Frontal cortex (tissue), 4 donors: ENCODE measurements at places on chromosomes 1 and 21. TPM values are rescaled to one million over a fixed set of nuclear protein-coding genes. Genes with fewer than 3 reads are reported as not detected.

DNA sequence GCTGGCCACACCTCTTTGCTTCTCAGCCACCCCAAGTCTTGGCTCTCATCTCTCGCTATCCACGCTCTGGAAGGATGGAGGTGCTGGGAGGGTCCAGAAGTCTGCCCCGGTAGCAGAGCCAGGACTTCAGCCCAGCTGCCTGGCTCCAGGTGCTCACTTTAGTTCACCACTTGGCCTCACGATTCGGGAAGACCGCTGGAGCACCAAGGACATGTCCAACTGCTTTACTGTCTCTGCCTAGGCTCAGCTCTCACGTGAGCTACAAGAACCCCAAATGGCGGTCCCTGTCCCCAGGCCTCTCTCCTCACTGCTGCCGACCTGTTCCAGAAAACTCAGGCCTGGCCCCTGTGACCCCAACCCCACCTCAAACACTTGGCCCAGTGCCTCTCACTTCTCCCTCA is 3.4 kb downstream of the TRIM11 start:
- no peak for DNase-seq

DNA sequence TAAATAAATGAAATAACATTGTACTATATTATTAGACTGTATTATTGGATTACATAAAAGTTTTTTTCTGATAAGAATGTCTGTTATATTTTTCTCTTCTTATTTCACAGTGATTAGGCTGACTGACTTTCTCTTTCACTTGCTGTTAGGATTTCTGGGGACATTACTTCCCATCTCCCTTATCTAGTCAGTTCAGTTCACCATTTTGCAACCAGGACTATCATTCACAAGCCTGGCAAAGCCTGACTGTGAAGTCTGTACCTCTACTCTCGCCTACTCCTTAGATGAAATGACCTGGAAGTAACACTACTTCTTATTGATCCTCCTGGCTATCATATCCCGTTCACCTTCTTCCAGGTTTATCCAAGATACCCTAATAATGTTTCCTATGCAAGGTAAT is 676.6 kb downstream of the USP25 start:
- no peak for DNase-seq

ADCY10 gene
- 0.41 TPM for total RNA-seq

SLFNL1 gene
- 0.82 TPM for total RNA-seq

DNA sequence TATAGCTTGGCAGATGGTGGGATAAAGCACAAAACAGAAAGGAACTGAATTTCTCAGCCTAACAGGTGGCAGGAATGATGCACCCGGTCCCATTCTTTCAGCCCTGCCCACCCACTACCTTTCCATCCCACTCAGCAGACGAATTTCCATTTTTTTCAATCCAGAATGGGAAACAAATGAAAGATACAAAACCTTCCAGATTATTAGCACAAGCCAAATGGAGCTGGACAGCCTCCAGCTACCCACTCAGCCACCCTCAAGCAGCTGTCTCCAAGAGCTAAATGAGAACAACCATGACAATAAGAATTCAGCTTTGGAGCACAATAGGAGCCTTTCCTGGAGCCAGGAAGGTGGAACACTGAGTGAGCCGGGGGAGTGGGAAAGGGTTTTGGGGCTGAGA is 96.3 kb upstream of the ST6GALNAC5 start:
- DNase-seq, result no peak

DNA sequence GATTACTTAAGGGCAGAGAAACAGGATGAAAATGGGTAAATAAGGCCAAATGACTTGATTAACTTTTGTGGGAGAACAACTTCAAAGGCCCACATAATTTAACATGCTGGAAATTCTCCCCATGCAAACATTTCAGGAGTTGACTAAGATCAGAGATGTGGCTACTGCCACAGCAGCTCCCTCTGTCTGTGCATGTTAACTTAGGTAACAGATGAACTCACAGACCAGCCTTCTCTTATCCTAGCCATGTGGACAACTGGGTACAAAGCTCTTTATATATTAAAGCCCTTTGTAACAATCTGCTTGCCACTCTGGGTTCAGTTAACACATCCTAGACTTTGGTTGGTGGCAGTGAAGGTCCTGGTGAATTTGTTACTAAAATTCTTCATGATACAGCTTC is 33.2 kb downstream of the BEND5 start:
- DNase-seq, result no peak

DNA sequence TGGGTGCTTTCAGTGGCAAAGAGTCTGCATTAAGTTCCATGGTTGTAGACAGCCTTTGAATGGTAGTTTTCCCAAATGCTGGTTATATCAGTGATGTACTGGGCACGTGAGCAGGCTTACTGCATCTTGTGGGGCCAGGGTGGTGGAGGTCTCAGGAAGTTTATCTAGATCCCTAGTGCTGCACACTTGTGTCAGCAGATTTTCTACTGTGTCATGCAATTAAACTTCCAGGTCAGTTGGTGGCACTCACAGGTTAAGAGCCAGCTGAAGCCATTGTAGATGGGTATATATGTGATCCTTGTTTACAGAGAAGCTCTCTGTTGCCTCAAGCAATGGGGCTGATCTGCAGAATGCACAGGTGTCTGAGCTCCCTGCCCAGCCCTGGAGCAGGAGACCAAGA is 33.0 kb downstream of the FOXJ3 start:
- DNase-seq, result no peak

DNA sequence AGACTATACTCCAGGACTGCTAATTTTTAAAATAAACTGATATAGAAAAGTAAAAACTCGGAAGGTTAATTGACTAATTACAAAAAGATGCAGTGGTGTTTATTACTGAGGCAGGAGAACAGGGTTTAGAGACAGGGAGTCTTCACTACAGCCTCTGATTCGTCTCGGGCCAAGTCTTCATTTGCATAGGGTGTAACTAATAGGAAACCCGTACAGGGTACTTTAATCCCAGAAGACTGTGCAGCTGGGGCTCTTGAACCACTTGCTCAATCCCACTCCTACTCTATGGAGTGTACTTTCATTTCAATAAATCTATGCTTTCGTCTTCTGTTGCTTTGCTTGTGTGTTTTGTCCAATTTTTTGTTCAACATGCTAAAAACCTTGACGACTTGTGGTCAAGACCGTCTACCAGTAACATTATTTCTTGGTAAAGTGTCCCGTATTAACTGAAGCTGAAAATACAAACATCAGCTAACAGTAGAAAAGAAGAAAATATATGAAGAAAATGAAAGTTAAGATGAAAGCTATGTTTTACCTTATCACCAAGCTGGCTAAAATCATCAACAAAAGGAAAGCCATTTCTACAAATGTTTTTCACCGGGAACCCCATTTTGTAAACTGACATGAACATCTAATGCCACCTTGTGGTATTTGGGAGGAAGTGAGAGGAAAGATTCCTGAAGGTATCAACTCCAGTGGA is 8.0 kb downstream of the SDHB start:
- peak; percentile 47 for DNase-seq

DNA sequence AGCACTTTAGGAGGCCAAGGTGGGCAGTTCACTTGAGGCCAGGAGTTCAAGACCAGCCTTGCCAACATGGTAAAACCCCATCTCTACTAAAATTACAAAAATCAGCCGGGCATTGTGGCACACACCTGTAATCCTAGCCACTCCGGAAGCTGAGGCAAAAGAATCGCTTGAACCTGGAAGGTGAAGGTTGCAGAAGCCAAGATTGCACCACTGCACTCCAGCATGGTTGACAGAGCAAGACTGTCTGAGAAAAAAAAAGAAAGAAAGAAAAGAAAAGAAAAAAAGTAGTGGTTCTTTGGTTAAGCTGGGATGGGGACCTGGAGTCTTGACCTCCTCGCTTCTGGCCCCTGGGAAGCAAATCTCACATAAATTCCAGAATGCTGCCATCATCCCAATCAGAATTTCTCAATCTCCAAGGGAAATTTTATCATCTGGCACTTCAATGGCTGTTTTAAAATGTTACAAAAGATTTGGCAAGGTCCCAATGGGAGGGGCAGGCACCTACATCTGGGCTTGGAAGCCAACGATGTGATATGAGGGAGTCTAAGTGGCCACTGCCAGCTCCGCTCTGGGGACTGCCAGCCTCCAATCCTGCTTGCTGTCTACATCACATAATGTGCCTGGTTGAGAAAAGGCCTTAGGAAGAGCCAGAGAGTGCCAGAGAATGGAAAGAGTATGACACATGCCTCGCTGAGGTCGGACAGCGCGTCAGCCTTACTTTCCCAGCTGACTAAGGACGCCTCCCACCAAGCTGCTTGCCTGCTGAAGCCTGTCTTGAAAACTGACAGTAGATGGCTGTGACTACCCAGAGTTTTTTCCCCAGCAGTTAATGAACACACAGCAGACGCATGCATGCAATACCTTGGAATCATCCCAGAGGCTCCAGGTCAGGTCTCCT is 42.1 kb upstream of the SRP9 start:
- no peak for DNase-seq

GRCh38 chr1:108947871-108948525 is 15.3 kb downstream of the CLCC1 start:
- DNase-seq, result no peak

DNA sequence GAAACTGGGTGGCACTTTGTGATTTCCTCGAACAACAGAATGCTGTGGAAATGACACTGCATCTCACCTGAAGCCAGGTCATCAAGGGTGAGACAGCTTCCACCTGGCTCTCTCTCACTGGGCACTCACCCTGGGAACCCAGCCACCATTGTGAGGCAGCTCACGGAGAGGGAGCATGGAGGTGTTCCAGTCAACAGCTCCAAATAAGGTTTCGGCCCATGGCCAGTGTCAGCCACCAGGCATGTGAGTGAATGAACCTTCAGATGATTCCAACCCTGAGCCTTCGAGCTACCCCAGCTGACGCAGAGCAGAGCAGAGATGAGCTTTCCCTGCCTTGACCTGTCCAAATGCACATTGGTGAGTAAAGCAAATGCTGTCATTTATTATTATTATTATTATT is 58.1 kb downstream of the SYDE2 start:
- no peak for DNase-seq

DNA sequence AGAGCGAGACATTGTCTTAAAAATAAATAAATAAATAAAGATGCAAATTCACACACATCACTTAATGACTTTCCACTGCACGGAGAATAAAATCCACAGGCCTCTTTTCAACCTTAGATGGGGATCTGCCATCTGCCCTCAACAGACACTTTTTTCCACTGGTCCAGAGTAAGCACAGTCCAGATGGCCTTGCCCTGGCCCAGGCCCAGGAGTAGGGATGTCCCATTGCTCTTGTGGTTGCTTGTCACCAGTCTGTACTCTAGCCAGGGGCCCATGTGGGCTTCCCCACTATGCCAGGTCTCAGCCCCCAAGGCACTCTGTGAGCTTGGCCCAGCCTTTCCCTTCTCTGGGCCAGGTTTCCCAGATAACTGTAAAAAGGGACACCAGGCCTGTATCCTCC is 17.4 kb downstream of the PLOD1 start:
- DNase-seq, result no peak

AMY1C gene
- not detected for total RNA-seq

DNA sequence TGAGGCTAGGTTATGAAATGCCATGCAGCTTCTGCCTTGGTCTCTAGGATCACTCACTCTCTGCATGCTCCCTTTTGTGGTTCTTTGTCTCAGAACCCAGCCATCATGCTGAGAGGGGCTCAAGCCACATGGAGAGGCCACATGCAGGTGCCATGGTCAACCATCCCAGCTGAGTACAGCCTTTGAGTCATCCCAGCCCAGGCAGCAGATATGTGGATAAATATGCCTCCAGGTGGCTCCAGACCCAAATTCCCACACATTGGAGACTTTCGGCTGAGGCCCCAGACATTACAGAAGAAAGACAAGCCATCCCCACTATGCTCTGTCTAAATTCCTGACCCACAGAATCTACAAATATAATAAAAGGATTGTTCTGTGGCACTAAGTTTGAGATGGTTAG is 102.0 kb downstream of the LHX9 start:
- DNase-seq, result no peak

GRCh38 chr1:236090741-236091147 is 25.9 kb upstream of the NID1 start:
- DNase-seq, result no peak
